ENCODE measurements at places on chromosomes 7 and 10. TPM values are rescaled to one million over a fixed set of nuclear protein-coding genes. Genes with fewer than 3 reads are reported as not detected.

Gene CLRN3
- not detected for total RNA-seq

Gene COL13A1
- total RNA-seq, result not detected

- H3K4me1 ChIP-seq, result peaks cover 10% of the 10 kb centered on the region
- peaks cover 9% of the 10 kb centered on the region for H3K27me3 ChIP-seq
- H3K36me3 ChIP-seq, result no peaks in the 10 kb centered on the region
- no peak overlapping the region for H3K4me3 ChIP-seq
- no peak for DNase-seq
These were observed 37.1 kb upstream of the CUX1 start for GRCh38 chr7:101780281-101780680.

DNA sequence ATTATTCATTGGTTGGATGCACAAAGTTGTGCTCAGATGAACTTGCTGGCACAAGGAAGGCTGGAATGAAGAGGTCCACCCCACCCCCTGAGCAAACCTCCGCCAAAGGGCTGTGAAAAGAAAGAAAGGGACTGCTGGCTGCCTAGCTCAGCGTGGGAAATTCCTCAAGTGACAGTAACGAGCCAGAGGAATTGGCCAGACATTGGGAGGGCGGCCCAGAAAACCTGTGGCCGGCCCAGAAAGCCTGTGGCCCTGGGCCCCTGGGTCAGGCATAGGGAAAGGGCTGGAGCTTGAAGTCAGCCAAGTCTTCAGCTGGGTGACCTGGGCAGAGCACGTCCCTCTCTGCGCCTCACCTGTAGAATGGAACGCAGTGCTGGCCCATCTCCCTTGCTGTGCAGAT is 30.6 kb upstream of the CTBP2 start:
- H3K4me3 ChIP-seq, result no peak overlapping the region
- H3K36me3 ChIP-seq, result no peaks in the 10 kb centered on the region
- no peak for DNase-seq
- no peak overlapping the region for H3K27ac ChIP-seq

- H3K27ac ChIP-seq, result peak overlapping the region; percentile 2
- H3K27me3 ChIP-seq, result no peaks in the 10 kb centered on the region
- peaks cover 27% of the 10 kb centered on the region for H3K4me1 ChIP-seq
- no peaks in the 10 kb centered on the region for H3K36me3 ChIP-seq
- DNase-seq, result peak; percentile 42
- no peak overlapping the region for H3K4me3 ChIP-seq
These were observed 43.4 kb upstream of the ADO start for GRCh38 chr10:62761115-62761514.

Gene GIMAP7
- total RNA-seq, result 29.5 TPM

DNA sequence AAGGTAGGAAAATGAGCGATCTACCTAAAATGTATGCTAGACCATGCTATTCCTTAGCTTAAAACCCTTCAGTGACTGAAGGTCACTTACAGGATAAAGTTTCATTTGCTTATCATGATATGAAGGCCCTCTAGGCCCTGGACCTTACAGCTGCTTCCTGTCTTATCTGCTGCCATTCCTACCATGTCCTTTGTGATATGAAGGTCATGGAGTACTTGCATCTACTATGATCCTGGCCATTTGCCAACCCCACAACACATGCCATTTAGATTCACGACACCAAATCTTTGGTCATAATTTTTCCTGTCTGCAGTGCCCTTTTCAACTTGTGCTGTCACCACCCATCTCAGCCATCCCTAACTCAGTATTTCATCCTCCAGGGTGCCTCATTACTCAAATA is 181.8 kb upstream of the MDFIC start:
- H3K27me3 ChIP-seq, result no peaks in the 10 kb centered on the region
- no peaks in the 10 kb centered on the region for H3K4me1 ChIP-seq
- DNase-seq, result no peak
- H3K4me3 ChIP-seq, result no peak overlapping the region
- H3K36me3 ChIP-seq, result no peaks in the 10 kb centered on the region

- H3K27me3 ChIP-seq, result peaks cover 4% of the 10 kb centered on the region
- H3K4me3 ChIP-seq, result no peak overlapping the region
- no peaks in the 10 kb centered on the region for H3K4me1 ChIP-seq
- no peak overlapping the region for H3K27ac ChIP-seq
- H3K36me3 ChIP-seq, result no peaks in the 10 kb centered on the region
- peak; percentile 20 for DNase-seq
These were observed 86.2 kb upstream of the DYNC1I1 start for GRCh38 chr7:95686109-95686508.

Gene RASA4B
- 31.3 TPM for total RNA-seq

GRCh38 chr7:41375582-41375981 is 327.3 kb downstream of the INHBA start:
- no peak overlapping the region for H3K4me3 ChIP-seq
- no peak for DNase-seq
- no peaks in the 10 kb centered on the region for H3K4me1 ChIP-seq
- no peaks in the 10 kb centered on the region for H3K27me3 ChIP-seq

GRCh38 chr7:103413407-103413806 is 32.6 kb downstream of the SLC26A5 start:
- peaks cover 8% of the 10 kb centered on the region for H3K27me3 ChIP-seq
- no peaks in the 10 kb centered on the region for H3K4me1 ChIP-seq
- H3K36me3 ChIP-seq, result no peaks in the 10 kb centered on the region

Gene C7orf33
- not detected for total RNA-seq

Gene GIMAP2
- 42.7 TPM for total RNA-seq

DNA sequence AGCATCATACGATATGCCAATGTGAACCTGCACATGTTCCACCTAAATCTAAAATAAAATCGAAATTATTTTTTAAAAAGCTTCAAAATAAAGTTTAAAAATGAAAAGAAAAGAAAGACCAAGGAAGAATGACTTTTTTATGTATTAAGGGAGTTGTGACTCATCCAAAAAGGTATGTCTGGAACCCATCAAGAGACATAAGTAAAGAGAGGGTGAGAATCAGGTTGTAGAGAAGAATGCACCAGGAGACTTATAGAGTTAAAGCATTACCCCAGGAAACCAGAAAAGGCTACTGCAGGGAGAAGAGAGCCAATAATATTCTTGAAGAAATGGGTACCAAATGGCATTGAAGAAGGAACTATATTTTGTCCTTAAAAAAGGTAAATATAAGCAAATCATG is 69.8 kb downstream of the CTTNBP2 start:
- H3K4me1 ChIP-seq, result no peaks in the 10 kb centered on the region
- no peak overlapping the region for H3K4me3 ChIP-seq
- peaks cover 3% of the 10 kb centered on the region for H3K27me3 ChIP-seq

- no peak overlapping the region for H3K4me3 ChIP-seq
- DNase-seq, result no peak
- H3K27ac ChIP-seq, result no peak overlapping the region
- H3K27me3 ChIP-seq, result no peaks in the 10 kb centered on the region
- H3K4me1 ChIP-seq, result peaks cover 5% of the 10 kb centered on the region
- no peaks in the 10 kb centered on the region for H3K36me3 ChIP-seq
These were observed 102.3 kb upstream of the PCBD1 start for GRCh38 chr10:70990681-70991080.

GRCh38 chr7:41592236-41592635 is 110.7 kb downstream of the INHBA start:
- H3K4me1 ChIP-seq, result no peaks in the 10 kb centered on the region
- no peak overlapping the region for H3K27ac ChIP-seq
- no peak overlapping the region for H3K4me3 ChIP-seq

DNA sequence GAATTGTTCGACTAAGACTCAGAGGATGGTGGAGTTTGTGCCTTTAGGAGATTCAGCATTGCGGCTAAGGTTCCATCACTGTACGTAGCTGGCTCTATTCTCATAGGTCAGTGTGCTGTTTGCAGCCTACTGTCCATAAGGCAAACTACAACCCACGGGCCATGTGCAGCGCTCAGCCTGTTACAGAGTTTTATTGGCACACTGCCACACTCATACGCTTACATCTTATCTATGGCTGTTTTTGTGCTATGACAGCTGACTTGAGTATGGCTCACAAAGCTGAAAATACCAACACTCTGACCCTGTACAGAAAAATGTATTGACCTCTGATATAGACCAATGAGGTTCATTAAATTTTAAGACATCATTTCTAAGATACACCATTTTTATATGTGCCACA is 114.5 kb downstream of the ARID5B start:
- H3K27me3 ChIP-seq, result no peaks in the 10 kb centered on the region
- no peak overlapping the region for H3K27ac ChIP-seq
- no peak for DNase-seq
- H3K36me3 ChIP-seq, result peaks cover 53% of the 10 kb centered on the region

DNA sequence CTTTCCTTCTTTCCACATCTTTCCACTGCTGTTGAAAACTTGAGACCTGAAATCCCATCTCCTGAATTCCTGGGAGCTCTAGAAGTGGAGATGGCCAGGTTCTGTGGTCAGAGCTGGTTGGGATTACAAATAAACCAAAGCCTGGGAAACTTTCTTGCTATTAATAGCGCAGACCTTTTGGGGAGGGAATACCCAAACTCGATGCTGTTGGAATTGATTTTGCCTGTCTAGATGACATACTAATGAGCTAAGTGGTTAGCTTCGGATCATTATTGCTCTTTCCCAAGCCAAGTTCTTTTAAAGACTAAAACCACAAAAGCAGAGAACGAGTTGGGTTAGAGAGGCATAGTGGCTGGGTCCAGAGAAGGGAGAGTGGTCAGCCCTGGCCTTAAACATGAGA is 76.6 kb downstream of the TCF7L2 start:
- H3K27ac ChIP-seq, result no peak overlapping the region
- H3K36me3 ChIP-seq, result no peaks in the 10 kb centered on the region
- peaks cover 11% of the 10 kb centered on the region for H3K27me3 ChIP-seq
- DNase-seq, result no peak

Gene NUTM2E
- total RNA-seq, result 0.23 TPM

Gene HMX3
- 0.69 TPM for total RNA-seq

Gene ARL5B
- total RNA-seq, result 12.2 TPM

Gene ZNF853
- 1.8 TPM for total RNA-seq

DNA sequence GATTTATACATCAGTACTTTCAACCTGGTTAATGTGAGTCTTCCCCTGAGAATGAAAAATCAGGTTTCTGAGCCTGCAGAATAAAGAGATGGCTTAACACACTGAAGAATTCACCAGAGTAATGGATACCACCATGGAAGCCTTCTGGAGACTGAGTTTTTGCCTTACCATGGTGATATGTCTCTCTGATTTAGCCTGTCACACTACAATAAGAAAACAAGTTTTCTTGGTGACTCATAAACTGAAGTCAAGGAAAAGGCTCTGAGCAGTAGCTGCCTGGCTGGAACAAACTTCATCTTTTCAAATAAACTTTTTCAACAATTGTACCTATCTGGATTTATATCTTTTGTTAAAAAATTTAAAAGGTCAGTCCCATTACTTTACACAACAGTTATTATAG is 229.0 kb downstream of the PRPF18 start:
- H3K27ac ChIP-seq, result no peak overlapping the region
- H3K27me3 ChIP-seq, result no peaks in the 10 kb centered on the region
- peaks cover 7% of the 10 kb centered on the region for H3K4me1 ChIP-seq
- H3K4me3 ChIP-seq, result no peak overlapping the region

- H3K36me3 ChIP-seq, result no peaks in the 10 kb centered on the region
- no peaks in the 10 kb centered on the region for H3K4me1 ChIP-seq
- H3K4me3 ChIP-seq, result no peak overlapping the region
- H3K27ac ChIP-seq, result no peak overlapping the region
- DNase-seq, result no peak
These were observed 7.1 kb downstream of the CPVL start for GRCh38 chr7:29139191-29139590.
